ENCODE measurements at places on chromosomes 1 and 21.

DNA sequence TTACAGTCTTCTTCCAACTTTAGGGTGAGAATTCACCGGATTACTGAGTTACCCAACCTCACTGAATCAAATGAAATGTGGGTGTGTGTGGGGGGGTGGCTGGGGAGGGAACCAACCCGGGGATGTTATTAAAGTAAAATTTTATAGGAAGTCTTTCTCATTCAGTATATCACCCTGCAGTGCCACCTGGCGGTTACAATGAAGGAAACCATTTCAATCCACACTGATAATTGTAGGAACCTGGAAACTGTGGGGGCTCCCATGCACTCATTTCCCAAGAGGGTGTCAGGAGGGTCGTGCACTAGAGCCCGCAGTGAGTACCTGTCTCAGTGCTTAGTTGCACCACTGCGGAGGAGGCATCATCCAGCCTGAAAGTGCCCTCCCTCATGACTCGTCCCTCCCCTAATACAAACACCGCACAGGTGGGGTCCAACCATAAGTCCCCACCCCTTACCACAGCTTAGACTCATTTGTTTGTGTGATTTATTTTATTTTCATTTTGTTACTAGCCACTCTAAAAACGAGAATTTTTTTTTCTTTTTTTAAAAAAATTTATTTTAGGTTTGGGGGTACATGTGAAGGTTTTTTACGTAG, 29.1 kb upstream of the IGSF5 start:
- peak; percentile 58 for DNase-seq

DNA sequence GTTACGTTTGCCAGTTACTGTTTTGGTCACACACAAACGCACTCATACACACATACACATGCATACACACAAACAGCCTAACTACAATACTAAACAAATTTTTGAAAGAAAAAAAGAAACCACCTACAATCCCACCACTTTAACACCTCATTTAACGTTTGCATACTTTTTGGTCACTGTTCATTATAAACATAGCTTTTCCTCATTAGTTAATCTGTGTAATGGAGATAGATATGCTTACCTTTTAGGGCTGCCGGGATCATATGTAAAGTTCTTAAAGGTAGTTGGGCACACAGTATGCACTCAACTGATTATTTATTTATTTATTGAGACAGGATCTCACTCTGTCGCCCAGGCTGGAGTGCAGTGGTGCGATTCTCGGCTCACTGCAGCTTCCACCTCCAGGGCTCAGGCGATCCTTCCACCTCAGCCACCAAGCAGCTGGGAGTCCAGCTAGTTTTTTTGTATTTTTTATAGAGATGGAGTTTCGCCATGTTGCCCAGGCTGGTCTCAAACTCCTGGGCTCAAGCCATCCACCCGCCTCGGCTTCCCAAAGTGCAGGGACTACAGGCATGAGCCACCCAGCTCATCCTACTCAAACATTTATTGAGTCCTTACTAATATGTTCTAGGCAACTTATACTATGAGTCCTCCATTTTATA, 677 bp upstream of the BCL10 start:
- DNase-seq, result no peak

GRCh38 chr1:108679586-108680213, 12.4 kb upstream of the PRPF38B start:
- DNase-seq, result no peak

DNA sequence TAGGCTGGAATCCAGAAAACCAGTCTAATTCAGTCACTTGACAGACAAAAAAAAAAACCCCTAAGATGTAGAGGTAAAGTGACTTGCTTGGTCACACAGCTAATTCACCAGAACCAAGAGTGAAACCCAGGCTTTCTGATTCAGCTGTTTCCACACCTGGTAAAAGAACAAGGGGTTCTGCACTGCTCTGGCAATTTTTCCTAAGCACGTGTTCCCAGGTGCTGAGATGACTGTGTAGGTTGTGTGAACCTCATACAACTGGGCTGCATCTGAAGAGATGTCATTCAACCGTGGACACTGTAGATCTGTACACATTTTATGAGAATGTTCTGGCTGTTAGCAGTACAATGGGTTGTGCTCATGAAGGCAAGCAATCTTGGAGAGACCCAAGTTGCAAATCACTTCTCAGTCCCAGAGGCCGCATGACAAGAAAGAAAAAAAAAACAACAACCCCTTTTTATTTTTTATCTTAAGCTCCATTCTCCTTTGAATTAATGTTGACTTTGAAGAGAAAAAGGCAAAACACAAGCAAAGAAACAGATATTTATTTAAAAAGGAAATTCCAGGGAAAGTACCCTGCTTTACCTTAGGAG, 95.4 kb downstream of the INTS7 start:
- DNase-seq, result no peak

GRCh38 chr21:8991968-8992621, 1529.3 kb upstream of the TPTE start:
- DNase-seq, result no peak

DNA sequence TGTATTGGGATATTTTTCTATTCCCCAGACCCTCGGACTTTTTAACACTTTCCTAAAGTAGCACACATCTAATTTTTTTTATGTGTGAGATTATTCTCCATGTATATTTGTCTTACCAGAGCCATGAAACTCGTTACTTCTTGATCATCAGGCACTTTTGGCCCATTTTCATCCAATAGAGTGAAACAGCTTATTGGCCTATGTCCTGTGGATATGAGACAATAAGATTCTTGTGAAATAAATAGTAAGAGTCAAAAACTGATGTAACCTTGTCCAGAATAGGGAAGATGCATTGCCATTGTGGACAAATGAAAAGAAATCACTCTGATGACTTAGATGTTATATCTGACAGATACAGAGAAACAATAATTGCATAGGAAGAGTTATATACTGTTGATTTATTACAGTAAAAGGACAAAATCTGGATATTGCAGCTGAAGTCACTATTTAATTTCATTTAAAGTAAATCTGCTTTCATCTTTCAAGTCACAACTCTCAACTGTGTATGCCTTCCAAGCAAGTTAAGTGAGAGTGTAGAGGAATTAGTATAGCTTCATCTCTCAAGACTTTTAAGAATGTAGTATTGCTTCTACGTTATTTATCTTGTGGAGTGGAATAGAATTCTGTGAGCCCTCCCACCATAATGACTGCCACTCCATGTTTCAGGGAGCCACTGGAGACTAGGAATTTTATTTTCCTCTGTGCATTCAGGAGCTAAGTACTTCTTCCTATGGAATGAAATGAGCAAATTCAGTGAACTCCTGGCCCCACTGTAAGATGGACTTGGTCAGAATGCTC, 86.9 kb downstream of the ADAMTS1 start:
- no peak for DNase-seq

- DNase-seq, result no peak
These were observed 33.0 kb downstream of the SETD4 start for GRCh38 chr21:36027347-36027746.

DNA sequence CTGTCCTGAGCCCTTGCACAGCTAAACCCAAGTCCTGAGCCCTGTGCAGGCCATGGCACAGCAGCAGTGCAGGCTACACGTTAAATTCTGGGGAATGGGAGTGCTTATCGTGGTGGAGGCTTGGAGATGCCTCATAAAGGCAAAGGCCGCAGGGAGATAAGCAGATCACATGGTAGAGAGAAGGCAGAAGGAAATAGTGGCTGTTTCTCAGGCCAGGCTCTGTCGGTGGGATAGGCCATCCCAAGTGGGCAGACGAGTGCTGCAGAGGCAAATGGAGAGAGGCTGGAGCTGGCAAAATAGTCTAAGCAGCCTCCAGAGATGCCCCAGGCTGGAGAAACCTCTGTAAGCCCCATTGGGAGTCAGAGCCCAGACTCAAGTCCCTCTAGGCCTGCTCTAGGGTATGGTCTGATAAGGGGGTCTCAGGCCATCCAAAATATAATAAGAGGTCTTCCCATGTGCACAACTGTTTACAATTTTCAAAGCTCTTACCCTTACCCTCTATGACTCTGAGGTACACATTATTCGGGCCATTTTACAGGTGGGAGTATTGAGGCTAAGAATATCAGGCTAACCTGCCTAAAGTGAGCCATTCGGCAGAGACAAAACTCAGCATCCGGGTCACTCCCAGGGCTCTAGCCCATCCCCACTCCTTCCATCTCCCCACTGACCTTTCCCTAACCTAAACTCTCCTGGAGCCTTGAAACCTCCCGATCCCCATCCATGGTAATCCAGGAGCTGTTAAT, 79.6 kb downstream of the NKAIN1 start:
- DNase-seq, result peak; percentile 73

- DNase-seq, result peak; percentile 93
These were observed 178.0 kb downstream of the CAMTA1 start for GRCh38 chr1:6962996-6963911.

DNA sequence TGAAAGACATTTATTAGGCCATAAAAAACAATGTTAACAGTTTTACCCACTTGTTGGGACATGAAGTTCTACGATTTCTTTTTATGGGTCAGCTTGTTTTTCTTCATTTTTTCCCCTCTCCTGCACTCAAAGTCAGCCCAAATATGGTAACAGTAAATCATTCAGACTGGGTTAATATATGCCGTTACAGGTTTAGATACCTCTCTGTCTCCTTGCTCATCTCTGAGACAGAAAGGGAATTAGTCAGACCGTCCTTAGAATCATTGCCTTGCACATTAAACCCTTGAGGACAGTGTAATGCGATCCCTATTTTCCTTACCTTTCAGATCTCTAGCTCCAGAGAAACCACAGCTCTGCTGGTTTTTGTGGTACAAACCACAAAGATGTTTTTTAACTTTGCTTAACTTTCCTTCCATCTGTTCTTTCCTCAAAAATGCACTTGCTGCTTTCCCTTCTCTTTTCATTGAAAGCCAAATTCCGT, 613.3 kb downstream of the PLPP3 start:
- no peak for DNase-seq

- DNase-seq, result no peak
These were observed 2.5 kb downstream of the RABGAP1L start for GRCh38 chr1:174161813-174162212.

GRCh38 chr1:230306169-230306568, 120.0 kb downstream of the PGBD5 start:
- DNase-seq, result no peak

GRCh38 chr1:109995536-109995935, 11.0 kb downstream of the AHCYL1 start:
- no peak for DNase-seq

- peak; percentile 51 for DNase-seq
These were observed 50.4 kb downstream of the RAP1GAP start for GRCh38 chr1:21618561-21619374.

- no peak for DNase-seq
These were observed 68.5 kb downstream of the ATP2B4 start for GRCh38 chr1:203695116-203695515.

- no peak for DNase-seq
These were observed 126.2 kb upstream of the SERBP1 start for GRCh38 chr1:67556297-67556900.

DNA sequence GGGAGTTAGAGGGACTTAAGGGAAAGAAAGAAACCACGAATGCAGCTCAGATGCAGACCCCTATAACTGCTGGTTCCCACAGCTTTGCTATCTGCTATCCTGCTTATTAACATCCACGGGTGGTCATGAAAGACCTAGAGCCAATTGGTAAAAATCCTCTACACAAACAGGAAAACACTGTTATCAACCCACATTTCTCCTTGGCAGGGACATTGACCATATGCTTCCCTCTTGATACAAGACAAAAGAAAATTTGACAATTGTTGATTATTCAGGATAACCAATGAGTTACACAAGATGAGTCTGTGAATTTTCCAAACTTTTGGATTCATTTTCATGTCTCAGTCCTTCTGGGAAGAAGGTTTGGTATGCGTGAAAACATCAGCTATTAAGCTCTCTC, 90.4 kb downstream of the TIAM1 start:
- no peak for DNase-seq

DNA sequence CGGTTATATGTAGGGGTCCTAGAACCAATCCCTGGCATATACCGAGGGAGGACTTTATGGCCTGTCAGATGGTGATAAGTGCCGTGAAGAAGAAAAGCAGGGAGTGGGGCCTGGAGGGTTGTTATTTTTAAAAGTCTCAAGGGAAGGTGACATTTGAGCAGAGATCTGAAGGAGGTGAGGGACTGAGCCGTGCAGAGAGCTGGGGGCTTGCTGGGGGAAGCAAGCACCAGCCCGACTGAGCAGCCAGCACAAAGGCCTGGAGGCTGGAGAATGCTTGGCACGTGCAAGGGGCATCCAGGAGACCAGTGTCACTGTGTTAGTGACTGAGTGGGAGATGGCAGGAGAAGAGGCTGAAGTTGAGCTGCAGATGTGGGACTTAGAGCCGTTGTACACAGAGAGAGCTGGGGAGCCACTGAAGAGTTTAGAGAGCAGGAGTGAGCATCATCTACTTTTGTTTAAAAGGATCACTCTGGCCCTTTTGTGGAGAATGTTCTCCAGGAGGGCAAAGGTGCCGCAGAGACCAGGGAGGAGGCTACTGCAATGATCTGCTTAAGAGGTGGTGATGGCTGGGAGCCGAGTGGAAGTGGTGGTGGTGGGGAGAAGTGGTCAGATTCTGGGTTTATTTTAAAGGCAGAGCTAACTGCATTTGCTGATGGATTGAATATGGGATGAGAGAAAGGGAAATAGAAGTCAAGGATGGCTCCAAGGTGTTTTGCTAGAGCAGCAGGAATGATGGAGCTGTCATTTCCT, 31.2 kb downstream of the PTPRU start:
- no peak for DNase-seq

- DNase-seq, result no peak
These were observed 64.5 kb downstream of the LRRC8C start for GRCh38 chr1:89697383-89697782.

GRCh38 chr1:190579552-190580193, 102.0 kb upstream of the BRINP3 start:
- peak; percentile 38 for DNase-seq

GRCh38 chr1:78536427-78536826, 45.7 kb downstream of the PTGFR start:
- DNase-seq, result no peak

All from small intestine (tissue), 16 donors.